Lower lobe of right lung (tissue), 2 donors: ENCODE measurements at places on chromosomes 4 and X. TPM values are rescaled to one million over a fixed set of nuclear protein-coding genes. Genes with fewer than 3 reads are reported as not detected.

Gene PAGE5
- not detected for total RNA-seq

- H3K36me3 ChIP-seq = no peaks in the 10 kb centered on the region
- DNase-seq = no peak
- no peak overlapping the region for H3K27ac ChIP-seq
- no peaks in the 10 kb centered on the region for H3K4me1 ChIP-seq
Measured at GRCh38 chrX:39398963-39399261, 597.7 kb downstream of the MID1IP1 start.

Gene MAGEA2B
- not detected for total RNA-seq

GRCh38 chr4:8152865-8153257 is 5.8 kb downstream of the ABLIM2 start:
- H3K27ac ChIP-seq = no peak overlapping the region
- H3K27me3 ChIP-seq = peaks cover 9% of the 10 kb centered on the region
- no peaks in the 10 kb centered on the region for H3K36me3 ChIP-seq
- peaks cover 5% of the 10 kb centered on the region for H3K4me1 ChIP-seq

DNA sequence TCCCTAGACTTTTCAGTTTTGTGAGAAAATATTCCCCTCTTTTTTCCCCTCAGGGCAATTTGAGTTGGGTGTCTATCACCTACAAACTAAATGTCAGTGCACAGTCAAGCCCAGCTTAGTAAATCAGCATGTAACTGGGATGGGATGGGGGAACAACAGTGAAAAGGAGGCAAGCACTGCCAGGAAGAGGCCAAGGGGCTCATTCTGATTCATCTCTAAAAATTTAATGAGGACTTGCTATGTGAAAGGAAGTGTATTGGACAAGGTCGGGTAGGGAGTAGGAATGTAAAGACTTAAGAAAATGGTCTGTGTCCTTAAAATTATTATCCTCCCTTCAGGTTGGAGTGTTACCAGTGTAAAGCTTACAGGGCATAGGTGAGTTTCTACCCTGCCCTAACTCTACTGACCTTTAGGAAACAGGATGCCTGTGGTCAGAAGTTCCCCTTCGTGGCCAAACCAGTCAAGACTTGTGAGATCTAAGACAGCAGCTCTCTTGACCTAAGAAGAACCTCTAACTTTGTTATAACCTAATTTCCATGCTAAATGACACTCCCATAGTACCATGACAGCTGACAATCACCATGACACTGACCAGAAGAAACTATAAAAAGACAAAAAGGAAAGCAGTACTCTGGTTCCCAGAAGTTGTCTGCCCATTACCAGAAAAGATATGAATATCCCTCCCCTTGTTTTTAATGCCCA is 194.4 kb upstream of the LDB2 start:
- no peak overlapping the region for H3K4me3 ChIP-seq
- H3K27me3 ChIP-seq = no peaks in the 10 kb centered on the region
- H3K27ac ChIP-seq = no peak overlapping the region
- no peaks in the 10 kb centered on the region for H3K36me3 ChIP-seq

- H3K4me3 ChIP-seq = no peak overlapping the region
- no peak overlapping the region for H3K27ac ChIP-seq
- H3K36me3 ChIP-seq = no peaks in the 10 kb centered on the region
- no peak for DNase-seq
- H3K4me1 ChIP-seq = no peaks in the 10 kb centered on the region
- H3K27me3 ChIP-seq = no peaks in the 10 kb centered on the region
Measured at GRCh38 chrX:5306654-5307121, 922.0 kb downstream of the NLGN4X start.

DNA sequence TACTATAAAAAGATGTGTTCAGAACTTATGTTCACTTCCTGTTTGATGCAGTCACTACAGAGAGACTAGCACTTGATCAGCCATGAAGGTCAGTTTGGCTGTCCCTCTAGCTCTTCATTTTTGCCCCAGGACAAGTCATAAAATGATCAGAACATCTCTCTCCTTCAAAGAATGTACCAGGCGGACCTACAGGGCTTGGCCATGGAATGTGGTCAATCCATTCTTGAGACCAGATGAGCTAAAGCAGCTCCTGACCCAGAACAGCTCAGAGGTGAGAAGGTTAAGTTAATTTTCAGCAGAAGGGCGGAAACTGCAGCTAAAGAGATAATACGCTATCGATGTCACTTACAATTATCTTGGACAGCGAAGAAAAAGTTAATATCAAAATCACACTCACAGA is 49.2 kb upstream of the TAB3 start:
- H3K4me1 ChIP-seq = no peaks in the 10 kb centered on the region
- H3K27ac ChIP-seq = no peak overlapping the region
- DNase-seq = no peak
- H3K36me3 ChIP-seq = no peaks in the 10 kb centered on the region
- H3K27me3 ChIP-seq = no peaks in the 10 kb centered on the region

- peak within 1 kb of the TSS; percentile 18 for H3K27ac ChIP-seq
- peak; percentile 61 for DNase-seq
- peaks cover 11% of the 10 kb centered on the region for H3K27me3 ChIP-seq
Measured at GRCh38 chrX:21374163-21374993, at the start of gene CNKSR2. TSS of gene CNKSR2 (plus strand) at chrX:21374418. CDS start at chrX:21374898, 480 bp downstream.

Gene MAGEB2
- total RNA-seq = not detected
